ENCODE measurements at places on chromosomes 13 and 19.

GRCh38 chr19:8631425-8631819 is 989 bp downstream of the NFILZ start:
- no peak for DNase-seq

- no peak for DNase-seq
These were observed 7.5 kb upstream of the LRP3 start for GRCh38 chr19:33186431-33187182.

DNA sequence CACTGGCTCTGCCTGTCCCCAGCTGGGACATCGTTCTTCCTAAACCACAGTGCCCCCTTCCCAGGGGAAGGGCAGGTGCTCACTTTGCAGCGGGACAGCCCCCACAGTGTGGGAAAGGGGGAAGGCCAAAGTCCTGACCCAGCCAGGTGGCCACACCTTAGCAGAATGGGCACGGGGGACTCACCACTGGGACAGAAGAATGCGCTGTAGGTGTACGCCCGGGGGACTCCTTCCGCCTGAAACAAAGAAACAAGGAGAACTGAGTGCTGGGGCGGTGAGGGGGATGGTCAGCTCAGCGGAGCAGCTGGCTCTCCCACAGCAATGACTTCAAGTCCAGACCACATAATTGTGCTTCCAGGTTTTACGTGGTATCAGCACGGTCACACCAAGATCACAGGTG is 49.4 kb downstream of the F2RL3 start:
- no peak for DNase-seq

DNA sequence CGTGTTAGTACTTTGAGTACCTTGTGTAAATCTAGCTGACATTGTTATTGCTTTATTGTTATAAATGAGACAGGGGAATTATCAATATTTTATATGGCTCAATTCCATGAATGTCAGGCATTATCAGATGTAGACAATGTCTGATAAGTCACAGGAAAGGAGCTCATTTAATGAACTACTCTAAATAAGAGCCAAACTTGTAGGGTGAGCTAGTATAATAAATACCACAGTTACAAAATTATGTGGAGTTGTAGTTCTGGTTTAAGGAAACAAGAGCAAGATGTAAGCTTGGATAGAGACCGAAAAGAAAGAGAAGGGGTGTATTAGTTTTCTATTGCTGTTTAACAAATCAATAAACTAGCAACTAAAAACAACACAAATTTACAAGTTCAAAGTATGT is 891.8 kb upstream of the SLITRK1 start:
- DNase-seq: no peak

DNA sequence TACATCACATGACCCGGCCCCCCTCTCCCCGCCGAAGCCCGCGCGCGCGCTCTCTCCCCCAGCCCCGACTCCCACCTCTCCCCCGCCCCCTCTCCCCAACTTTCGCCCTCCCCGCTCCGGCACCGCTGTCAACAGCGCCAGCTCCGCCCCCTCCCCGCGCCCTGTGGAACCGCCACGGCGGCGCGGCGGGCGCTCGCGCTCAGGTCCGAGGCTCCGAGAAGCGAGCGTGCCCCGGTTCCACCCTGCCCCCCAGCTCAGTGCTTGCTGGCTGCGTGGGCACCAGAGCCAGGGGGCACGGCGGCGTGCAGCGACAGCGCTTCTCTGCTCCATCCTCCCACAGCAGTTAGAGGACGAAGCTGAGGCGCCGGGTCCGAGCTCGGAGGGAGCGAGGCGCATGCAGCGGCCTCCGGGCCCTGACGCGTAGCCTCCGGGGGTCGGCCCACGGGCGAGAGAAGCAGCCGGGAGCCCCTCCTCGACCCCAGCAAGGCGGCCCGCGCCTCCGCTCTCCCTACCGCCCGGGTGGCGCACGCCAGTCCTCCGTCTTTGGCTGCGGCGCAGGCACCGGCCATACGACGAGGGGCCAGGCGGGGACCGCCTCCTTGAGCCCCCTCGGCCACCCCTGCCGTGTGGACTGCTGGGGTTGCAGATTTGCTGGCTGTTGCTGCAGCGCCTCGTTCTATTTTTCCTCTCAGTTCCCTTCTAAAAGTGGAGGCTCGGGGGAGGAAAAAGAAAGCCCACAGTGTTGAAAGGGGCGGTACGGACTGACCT is 109.5 kb downstream of the KCNRG start:
- peak; percentile 78 for DNase-seq

DNA sequence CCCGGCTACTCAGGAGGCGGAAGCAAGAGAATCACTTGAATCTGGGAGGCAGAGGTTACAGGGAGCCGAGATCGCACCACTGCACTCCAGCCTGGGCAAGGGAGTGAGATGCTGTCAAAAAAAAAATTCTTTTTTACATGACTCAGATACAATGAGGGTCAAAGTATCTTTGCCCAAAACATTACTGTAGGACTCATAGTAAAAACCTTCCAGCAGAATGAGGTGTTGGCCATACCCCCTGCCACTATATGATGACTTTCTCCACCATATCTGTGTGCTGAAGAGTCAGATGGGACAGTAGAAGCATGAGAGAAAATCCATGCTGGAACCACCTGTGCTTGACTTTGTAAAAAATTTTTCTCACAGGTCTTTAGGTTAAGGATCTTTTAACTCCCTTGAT is 86.7 kb downstream of the COL4A2 start:
- DNase-seq: no peak

- no peak for DNase-seq
These were observed 19.8 kb upstream of the ZNF331 start for GRCh38 chr19:53518121-53518520.

DNA sequence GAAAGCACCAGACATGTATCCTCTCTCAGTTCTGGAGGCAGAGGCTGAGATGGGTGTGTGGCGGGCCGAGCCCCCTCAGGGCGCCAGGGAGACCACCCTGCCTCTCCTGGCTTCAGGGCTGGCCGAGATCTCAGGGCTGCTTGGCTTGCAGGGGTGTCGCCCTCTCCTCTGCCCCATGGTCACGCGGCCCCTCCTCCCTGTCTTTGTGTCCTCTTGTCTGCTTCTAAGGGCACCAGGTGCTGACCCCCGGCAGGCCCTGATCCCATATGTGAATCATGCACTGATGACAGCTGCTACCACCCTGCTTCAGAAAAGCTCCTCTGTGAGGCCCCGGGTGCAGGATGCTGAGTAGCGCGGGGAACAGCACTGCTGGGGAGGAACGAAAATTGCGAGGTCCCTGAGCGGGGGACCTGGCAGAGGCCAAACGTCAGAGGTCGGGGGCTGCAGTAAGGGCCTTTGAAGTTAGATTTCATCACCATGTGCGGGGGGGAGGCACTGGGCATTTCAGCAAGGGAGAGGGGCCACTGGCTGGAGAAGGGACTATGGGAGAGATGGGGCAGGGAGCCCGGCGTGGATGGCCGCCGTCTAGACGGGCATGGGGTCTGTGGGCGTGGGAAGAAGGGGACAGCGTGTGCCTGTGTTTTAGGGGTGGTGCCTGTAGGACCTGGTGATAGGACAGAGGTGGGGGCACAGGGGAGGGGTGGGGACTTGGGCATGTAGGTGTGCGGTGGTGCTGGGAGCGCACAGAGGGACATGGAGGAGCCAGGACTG is 125.2 kb downstream of the KDM4B start:
- DNase-seq: no peak

Data from NCI-H1417 treated with DMSO at 0.1 percent for 48 hours (cell line).